ENCODE measurements at places on chromosomes 11 and 22. TPM values are rescaled to one million over a fixed set of nuclear protein-coding genes. Genes with fewer than 3 reads are reported as not detected.

Gene RASD2
- total RNA-seq: not detected

Gene UBQLN3
- total RNA-seq: not detected

Gene HSPB2
- total RNA-seq: not detected

Gene ALG12
- total RNA-seq: 15.6 TPM

Gene VSIG10L2
- total RNA-seq: not detected

Gene OR5D18
- not detected for total RNA-seq

Gene OSBPL5
- total RNA-seq: 31.0 TPM

Gene BID
- 90.5 TPM for total RNA-seq

Gene CCDC116
- 0.07 TPM for total RNA-seq
